ENCODE measurements at places on chromosomes 7 and 10. TPM values are rescaled to one million over a fixed set of nuclear protein-coding genes. Genes with fewer than 3 reads are reported as not detected.

The LYZL1 gene
- not detected for total RNA-seq

The MARVELD1 gene
- total RNA-seq: 54.4 TPM

The FRG2B gene
- total RNA-seq: not detected

The BEND7 gene
- total RNA-seq: 10.1 TPM

Measured in vein endothelial cell (primary cell).